ENCODE measurements at places on chromosomes 3 and 15.

DNA sequence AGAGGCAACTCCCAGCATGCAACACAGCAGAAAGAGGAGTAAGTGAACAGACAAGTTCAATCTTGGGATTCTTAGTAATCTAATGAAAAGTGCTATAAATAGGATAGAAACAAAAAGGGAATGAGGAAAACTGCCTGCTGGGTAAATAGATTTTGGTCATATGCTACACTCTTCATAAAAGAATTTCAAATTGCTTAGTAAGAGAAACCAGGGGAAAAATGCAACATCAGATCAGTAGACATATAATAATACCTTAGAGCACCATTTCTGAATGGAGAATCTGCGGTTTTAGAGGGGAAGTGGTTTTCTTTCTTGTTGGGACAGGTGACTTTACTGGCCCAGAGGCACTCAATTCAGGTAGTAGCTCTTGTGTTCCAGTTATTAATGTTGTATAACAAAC lies 13.4 kb upstream of the TBC1D5 start:
- DNase-seq: no peak

DNA sequence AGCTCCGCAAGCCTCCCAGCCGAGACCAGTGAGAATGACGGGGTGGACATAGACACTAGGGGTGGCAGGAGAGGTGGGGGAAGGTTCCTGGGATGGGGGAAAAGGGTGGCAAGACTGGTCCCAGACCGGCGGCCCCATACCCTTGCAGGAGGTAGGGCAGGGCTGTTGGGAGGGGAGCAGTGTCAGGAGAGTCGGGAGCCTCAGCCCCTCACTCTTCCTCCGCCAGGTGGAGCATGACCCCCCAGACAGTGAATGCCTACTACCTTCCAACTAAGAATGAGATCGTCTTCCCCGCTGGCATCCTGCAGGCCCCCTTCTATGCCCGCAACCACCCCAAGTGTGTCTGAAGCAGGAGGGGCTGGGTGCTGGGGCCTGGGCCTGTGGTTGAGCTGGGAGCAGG lies 8.7 kb upstream of the PSMD2 start:
- DNase-seq: no peak

- DNase-seq: no peak
Observed at GRCh38 chr3:59425371-59425770, 375.5 kb upstream of the CFAP20DC start.

DNA sequence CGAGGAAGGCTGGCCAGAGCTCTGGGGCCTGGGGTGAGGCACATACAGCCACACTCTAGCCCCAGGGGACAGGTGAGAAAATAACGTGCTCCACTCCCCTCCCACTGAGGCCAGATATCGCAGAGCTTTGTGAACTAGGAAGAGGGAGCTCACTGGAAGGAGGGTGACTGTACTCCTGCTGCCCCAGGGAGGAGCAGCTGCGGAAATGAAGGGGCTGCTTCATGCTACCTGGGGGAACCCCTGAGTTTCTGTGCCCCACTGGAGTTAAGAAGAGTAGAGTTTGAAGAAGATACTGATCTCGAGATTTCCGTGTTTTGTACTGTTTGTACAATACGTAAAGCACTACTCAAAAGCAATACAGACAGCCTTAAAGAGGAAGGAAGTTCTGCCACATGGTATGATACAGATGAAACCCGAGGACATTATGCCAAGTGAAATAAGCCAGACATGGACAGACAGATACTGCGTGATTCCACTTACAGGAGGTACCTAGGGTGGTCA lies 44.6 kb downstream of the CMTM6 start:
- DNase-seq: no peak

DNA sequence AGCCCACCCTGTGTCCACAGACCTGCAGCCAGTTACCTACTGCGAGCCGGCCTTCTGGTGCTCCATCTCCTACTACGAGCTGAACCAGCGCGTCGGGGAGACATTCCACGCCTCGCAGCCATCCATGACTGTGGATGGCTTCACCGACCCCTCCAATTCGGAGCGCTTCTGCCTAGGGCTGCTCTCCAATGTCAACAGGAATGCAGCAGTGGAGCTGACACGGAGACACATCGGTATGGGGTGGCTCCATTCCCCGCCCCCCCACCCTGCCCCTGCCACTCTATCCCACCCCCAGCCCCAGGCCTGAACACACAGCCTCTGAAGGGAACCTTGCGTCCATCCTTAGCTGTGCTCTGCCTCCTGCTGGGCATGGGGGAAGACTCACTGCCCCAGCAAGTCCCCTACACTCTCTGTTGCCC lies 73.2 kb downstream of the AAGAB start:
- DNase-seq: no peak

GRCh38 chr3:68876112-68876713 lies 56.1 kb downstream of the TAFA4 start:
- DNase-seq: peak; percentile 55

- no peak for DNase-seq
Observed at GRCh38 chr3:194407423-194407822, 8.4 kb upstream of the GP5 start.

- no peak for DNase-seq
Observed at GRCh38 chr15:41487802-41488201, 5.9 kb upstream of the ITPKA start.

- no peak for DNase-seq
Observed at GRCh38 chr3:101676765-101677435, at the start of gene ZBTB11. Gene ZBTB11 (minus strand): TSS chr3:101677132. CDS start chr3:101676914, 218 bp downstream.

Measured in NCI-H526 treated with DMSO at 0.1 percent for 48 hours (cell line).